ENCODE measurements at places on chromosomes 1 and 21. TPM values are rescaled to one million over a fixed set of nuclear protein-coding genes. Genes with fewer than 3 reads are reported as not detected.

- no peak for DNase-seq
These were observed 18.0 kb downstream of the CD244 start for GRCh38 chr1:160844447-160845232.

GRCh38 chr1:116123837-116124533 is 12.8 kb downstream of the MAB21L3 start:
- no peak for DNase-seq

DNA sequence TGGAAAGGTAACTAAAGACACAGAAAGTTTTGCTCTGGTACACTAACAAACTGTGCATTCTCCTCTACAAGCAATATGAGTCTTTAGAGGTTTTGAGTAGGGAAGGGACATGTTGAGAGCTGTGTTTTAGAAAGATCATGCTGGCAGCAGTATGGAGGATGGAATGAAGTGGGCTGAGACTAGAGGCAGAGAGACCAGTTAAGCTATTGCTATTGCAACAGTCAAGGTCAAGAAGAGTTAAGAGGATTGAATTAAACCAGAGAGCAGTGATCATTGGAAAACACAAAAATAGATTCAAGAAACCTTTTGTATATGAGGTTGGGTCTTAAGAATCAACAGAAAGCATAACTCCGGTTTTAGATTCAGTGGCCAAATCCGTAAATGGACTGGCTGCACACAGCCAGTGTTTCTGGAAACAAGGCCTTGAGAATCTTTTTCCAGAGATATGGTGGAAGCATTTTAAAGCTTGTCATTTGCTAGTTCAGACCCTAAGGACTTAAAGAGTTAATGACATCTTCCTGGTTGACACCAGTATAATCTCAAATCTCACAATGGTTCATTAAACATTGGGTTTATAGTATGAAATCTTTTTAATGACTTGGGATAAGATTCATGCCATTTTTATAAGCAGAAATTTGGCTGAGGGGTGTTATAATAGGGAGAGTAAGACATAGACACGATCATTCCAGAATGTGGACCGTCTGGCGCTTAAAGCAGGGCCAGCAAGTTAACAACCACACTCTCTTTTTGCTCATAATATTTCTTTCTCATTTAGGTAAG is 177.9 kb downstream of the NR5A2 start:
- DNase-seq: no peak

- no peak for DNase-seq
These were observed 18.9 kb downstream of the AGT start for GRCh38 chr1:230694991-230695390.

- DNase-seq: no peak
These were observed 38.7 kb upstream of the NEK7 start for GRCh38 chr1:198118134-198118533.

The LAMC1 gene
- 0.10 TPM for total RNA-seq

All from activated naive CD4-positive, alpha-beta T cell treated with anti-CD3 and anti-CD28 coated beads for 36 hours (primary cell).